Urothelium cell line (cell line): ENCODE measurements at places on chromosomes 7 and 10.

DNA sequence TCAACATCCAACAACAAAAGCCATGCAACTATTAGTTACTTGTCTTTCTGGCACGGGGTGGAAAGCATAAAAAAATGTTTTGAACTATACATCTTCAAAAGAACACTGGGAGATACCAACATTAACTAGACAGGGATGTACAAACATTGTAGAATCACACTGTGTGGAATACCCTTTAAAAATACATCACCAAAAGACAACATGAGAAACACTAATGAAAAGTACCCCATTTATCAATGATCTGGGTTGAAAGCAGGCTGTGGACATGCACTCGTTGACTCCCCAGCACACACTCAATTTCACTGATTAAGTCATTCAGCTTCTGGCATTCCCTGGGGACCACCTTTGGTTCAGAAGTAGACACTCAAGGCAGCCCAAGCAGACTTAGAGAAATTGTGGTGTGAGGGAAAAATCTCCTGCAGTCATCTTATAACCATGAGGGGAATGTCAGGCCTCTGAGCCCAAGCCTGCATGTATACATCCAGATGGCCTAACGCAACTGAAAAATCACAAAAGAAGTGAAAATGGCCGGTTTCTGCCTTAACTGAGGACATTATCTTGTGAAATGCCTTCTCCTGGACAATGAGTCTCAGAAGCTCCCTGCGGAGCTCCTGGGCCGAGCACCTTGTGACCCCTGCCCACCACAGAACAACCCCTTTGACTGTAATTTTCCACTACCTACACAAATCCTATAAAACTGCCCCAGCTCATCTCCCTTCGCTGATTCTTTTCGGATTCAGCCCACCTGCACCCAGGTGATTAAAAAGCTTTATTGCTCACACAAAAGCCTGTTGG, 53.0 kb downstream of the CACUL1 start:
- DNase-seq, result no peak

- no peak for DNase-seq
These were observed 114.5 kb downstream of the MARCHF5 start for GRCh38 chr10:92405419-92405924.

GRCh38 chr10:114437473-114438292, 33.4 kb upstream of the AFAP1L2 start:
- DNase-seq, result peak; percentile 25

- DNase-seq, result peak; percentile 98
These were observed at the start of gene SERPINE1 for GRCh38 chr7:101126651-101127459. Gene SERPINE1, plus strand, starts transcription at chr7:101127104. Its CDS starts 1,290 bp downstream, at chr7:101128394.

DNA sequence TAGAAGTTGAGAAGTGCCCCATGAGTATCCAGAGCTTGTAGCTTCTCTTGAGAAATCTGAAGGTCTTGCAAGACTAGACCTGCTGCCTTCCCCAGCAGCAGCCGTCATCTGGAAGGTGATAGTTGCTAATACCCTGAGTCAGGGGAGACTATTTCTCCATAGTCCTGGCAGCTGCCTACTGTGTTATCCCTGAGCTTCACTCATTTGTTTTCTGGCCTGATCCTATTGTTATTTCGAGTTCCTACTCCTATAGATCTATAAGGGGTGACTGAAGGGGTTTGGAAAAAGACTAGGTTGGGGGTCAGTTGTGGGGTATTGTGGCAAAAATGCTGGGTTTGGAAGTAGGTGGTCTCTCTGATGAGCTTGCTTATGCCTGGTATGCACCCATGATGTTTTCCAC, 297.8 kb downstream of the CNTNAP2 start:
- DNase-seq, result no peak

DNA sequence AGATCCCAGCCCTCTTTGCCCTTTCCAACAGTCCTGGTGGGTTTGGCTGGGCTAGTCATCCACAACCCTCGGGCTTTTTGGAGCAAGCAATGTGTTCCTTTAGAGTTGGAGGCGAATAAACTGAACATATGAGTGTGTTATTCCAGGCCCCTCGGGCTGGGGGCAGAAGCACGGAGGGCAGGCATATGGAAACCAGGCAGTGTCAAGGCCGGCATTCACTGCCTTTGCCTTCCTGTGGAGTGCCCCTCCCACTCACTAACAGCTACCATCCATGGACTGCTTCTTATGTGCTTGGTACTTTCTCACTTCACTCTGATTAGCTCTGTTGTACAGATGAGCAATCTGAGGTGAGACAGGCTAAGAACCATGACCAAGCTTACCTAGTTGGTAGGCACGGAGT, 53.9 kb upstream of the EFCAB10 start:
- DNase-seq, result no peak
